ENCODE measurements at places on chromosomes 7 and 10. TPM values are rescaled to one million over a fixed set of nuclear protein-coding genes. Genes with fewer than 3 reads are reported as not detected.

Gene NEUROG3
- not detected for total RNA-seq

Gene MSRB2
- total RNA-seq, result 4.4 TPM

Gene CARD11
- 74.1 TPM for total RNA-seq

Gene CYP51A1
- 133 TPM for total RNA-seq

Gene FAM13C
- not detected for total RNA-seq

Gene NME8
- total RNA-seq, result not detected

DNA sequence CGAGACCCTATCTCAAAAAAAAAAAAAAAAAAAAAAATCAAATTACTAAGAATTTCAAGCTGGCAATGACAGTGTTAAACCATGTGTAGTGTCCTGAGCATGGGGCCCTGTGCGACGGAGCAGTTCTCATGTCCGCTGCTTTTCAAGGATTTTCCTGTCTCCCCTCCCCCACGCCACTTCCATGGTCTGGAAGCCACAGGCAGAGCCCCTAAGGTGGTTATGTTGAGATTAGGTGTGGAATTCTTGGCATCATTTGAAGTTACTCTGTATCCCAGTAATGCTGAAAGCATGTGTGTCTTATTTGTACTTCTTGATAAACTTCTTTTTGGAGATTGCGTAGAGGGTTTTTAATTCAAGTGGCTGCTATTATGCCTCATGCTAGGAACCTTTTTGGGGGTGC lies 65.2 kb downstream of the PFKFB3 start:
- peak overlapping the region; percentile 62 for H3K27ac ChIP-seq
- peaks cover 50% of the 10 kb centered on the region for H3K4me1 ChIP-seq
- DNase-seq, result no peak
- peaks cover 6% of the 10 kb centered on the region for H3K36me3 ChIP-seq

DNA sequence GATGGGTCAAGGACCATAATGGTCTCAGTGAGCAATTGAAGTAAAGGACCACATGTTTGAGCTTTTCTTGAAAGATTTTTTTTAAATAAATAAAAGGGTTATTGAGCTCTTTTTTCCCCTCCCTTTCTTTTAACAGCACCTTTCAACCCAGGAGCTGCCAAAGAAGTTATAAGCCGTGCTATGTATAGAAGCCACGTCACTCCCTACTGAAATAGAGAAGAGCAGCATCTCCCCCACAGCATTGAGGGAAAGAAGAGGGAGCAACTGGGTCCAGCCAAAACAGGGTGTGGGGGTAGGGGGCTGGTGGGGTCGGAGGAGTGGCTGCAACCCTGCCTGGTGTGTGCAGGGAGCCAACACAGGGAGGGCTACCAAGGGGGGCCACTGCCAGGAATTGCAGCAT lies 227.2 kb downstream of the PLXNA4 start:
- H3K36me3 ChIP-seq, result no peaks in the 10 kb centered on the region
- no peak overlapping the region for H3K4me3 ChIP-seq
- no peaks in the 10 kb centered on the region for H3K4me1 ChIP-seq
- peaks cover 26% of the 10 kb centered on the region for H3K27me3 ChIP-seq

- H3K36me3 ChIP-seq, result no peaks in the 10 kb centered on the region
- no peak overlapping the region for H3K4me3 ChIP-seq
- no peak overlapping the region for H3K27ac ChIP-seq
- no peaks in the 10 kb centered on the region for H3K4me1 ChIP-seq
Observed at GRCh38 chr7:15555381-15555859, 6.4 kb downstream of the AGMO start.

- H3K4me1 ChIP-seq, result no peaks in the 10 kb centered on the region
- H3K4me3 ChIP-seq, result no peak overlapping the region
- H3K36me3 ChIP-seq, result no peaks in the 10 kb centered on the region
- H3K27me3 ChIP-seq, result no peaks in the 10 kb centered on the region
- no peak for DNase-seq
- H3K27ac ChIP-seq, result no peak overlapping the region
Observed at GRCh38 chr7:81460250-81461045, 309.4 kb downstream of the HGF start.

GRCh38 chr10:97607095-97607636 lies 17.6 kb downstream of the C10orf62 start:
- H3K27ac ChIP-seq, result no peak overlapping the region
- H3K4me1 ChIP-seq, result no peaks in the 10 kb centered on the region
- no peak for DNase-seq
- H3K36me3 ChIP-seq, result no peaks in the 10 kb centered on the region

- H3K27ac ChIP-seq, result no peak overlapping the region
- DNase-seq, result no peak
- peaks cover 7% of the 10 kb centered on the region for H3K27me3 ChIP-seq
Observed at GRCh38 chr7:155057076-155057475, 13.0 kb upstream of the HTR5A start.

GRCh38 chr7:115227473-115228235 lies 305.8 kb downstream of the MDFIC start:
- DNase-seq, result no peak
- H3K27me3 ChIP-seq, result peaks cover 16% of the 10 kb centered on the region
- H3K27ac ChIP-seq, result no peak overlapping the region
- H3K4me3 ChIP-seq, result no peak overlapping the region
- no peaks in the 10 kb centered on the region for H3K36me3 ChIP-seq
- peaks cover 8% of the 10 kb centered on the region for H3K4me1 ChIP-seq

- no peak overlapping the region for H3K27ac ChIP-seq
- no peaks in the 10 kb centered on the region for H3K27me3 ChIP-seq
- H3K36me3 ChIP-seq, result no peaks in the 10 kb centered on the region
- H3K4me1 ChIP-seq, result no peaks in the 10 kb centered on the region
- DNase-seq, result no peak
Observed at GRCh38 chr7:19982841-19983835, 209.7 kb upstream of the TMEM196 start.

DNA sequence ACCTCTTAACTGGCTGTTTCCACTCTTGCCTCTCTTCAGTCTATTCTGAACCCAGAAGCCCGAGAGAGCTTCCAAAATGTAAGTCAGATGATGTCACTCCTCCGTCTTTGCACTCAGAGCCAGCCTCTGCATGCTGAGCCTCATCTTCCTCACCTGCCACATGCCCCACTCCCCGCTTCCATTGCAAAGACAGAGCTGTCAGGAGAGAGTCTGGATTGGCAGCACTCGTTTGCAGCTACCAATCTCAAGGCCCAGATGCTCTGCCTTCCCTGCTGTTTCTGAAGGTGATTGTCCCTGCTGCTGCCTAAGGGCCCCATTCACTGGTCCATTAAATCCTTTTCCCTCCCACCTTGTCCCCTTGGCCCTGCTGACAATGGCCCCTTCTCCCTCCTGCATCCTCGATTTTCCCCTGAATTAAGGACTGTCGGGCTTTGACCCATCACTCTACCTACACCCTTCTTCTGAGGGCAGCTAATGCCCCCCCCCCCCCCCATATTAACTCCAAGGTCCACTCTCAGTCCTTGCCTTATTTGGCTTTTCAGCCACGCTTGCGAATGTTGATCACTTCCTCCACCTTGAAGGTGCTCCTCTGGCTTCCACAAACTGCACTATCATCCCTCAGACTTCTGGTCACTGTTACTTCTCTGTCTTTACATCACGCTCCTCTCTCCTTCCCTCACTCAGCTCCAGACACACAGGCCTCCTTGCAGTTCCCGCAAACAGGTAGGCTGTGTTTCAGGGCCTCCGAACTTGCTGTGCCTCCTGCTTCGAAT lies 98.5 kb downstream of the CHN2 start:
- no peak overlapping the region for H3K27ac ChIP-seq
- H3K36me3 ChIP-seq, result no peaks in the 10 kb centered on the region
- peaks cover 51% of the 10 kb centered on the region for H3K27me3 ChIP-seq
- DNase-seq, result no peak
- H3K4me3 ChIP-seq, result no peak overlapping the region

DNA sequence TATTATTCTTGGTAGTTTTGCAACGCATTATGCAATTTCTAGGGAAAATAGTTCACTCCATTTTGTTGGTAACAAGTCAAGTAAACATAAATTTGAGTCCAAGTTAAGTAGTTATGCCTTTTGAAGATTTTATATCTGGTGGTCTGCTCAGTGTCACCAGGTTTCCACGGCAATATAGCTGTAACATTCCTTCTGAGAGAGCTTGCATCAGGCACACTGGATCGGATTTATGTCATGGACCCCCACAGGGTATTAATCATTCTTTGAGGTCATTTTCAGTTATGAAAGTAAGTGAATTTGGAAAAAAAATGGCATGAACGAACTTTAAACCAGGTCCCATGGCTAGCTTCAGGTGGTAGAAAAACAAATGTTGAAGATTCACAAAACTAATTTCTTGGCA lies 136.3 kb downstream of the POLR1F start:
- H3K27ac ChIP-seq, result no peak overlapping the region
- H3K27me3 ChIP-seq, result no peaks in the 10 kb centered on the region
- no peak for DNase-seq
- no peaks in the 10 kb centered on the region for H3K36me3 ChIP-seq

DNA sequence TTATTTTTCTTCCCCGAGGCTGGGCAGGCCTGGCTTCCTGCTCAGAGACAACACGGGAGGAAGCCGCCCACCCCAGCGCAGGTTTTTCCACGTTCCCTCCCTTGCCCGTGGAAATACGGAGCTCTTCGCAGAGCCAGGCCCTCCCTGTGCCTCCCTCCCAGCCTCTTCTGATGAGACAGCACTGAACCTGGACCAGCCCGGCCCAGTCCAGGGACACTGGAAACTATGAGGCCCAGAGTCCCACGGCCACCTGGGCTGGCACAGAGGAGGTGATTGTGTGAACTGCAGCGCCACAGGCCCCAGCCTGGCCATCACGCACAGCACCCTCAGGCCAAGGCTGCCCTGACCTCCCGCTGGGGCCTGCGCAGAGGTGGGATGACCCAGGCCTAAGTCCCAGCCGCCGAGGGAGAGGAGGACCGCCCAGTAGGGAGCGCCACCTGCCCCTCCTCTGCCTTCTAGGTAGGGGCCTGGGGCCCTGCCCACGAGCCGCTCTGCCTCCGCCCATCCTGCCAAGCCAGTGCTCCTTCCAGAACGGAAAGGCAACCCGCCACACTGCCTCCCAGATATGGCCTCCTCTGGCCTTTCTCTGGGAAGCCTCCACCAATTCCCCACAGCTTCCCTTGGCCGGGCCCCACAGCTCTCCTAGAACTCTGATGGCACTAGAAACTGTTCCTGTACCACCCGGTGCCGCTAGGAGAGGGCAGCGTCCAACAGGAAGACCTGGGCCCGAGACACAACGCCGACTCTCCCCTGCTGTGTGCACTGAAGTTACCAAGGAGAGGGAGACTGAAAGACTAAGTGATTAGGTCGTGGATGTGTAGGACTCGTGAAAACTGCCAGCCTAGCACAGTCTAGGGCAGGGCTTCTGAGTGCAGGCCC lies 57.2 kb downstream of the PROSER2 start:
- H3K36me3 ChIP-seq, result no peaks in the 10 kb centered on the region
- H3K4me1 ChIP-seq, result peaks cover 9% of the 10 kb centered on the region
- no peak overlapping the region for H3K4me3 ChIP-seq
- no peak overlapping the region for H3K27ac ChIP-seq

Data from activated T-helper 2 cell treated with anti-CD3 and anti-CD28 coated beads, Interferon-gamma antibody, Interleukin-2, Interleukin-4, amounts not matched to agents 10 μg/mL and 5 μg/mL and 100 μg/mL, durations not matched to agents 14 hours and 24 hours and 36 hours (primary cell).